ENCODE measurements at places on chromosomes 2 and 18.

- no peak for DNase-seq
Observed at GRCh38 chr2:217732992-217733391, 269.8 kb downstream of the TNS1 start.

DNA sequence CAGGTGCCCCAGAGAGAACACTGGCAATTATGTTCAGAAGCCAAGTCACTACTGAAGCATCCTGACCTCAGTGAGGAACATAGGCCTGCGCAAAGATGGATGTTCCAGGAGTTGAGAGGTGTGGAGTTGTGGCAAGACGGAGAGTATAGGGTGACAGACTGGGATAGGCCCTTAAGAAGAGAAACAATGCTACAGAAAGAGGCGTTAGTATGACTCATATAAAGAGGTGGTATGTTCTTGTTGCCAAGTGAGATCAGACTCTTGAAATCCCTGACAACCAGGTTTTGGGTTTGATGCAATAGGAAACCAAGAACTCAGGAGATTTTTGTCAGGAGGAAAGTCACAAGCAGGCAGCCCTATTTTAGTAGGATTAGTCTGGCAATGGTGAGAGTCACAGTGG is 185.6 kb downstream of the RIT2 start:
- no peak for DNase-seq

DNA sequence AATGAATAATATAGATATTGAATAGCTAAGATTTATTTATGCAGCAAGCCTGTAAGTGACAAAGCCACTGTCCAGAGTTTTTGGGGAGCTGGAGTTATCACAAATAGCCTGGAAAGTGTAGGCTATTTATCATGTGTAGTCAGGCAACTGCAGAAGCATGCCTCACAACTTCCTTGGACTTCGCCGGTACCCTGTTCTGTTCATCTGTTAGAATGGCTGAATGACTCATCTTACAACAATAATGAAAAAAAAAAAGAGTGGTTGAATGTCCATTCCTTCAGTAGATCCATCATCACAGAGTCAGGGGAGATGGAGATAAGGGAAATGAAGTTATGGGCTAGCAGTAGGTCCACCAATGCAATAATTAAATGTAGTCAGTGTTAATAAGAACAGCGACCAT is 24.0 kb upstream of the ATP5MC3 start:
- no peak for DNase-seq

DNA sequence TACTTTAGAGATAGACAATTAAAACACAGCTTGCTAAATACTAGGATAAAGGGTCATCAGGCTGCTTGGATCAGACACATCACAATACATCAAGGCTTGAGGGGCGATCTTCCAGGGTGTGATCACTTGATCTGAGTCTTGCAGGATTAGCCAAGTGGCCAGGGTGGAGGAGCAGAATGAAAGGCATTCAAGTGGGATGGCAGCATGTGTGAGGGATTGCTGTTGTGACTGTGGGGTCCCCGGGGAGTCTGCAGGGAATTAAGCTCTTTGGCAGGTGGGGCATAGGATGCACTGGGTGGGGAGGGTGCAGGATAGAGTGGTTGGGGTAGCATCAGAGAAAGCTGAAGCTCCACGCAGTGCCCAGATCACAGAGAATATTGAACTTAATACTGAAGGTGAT is 58.0 kb upstream of the TMEM163 start:
- no peak for DNase-seq

- DNase-seq: no peak
Observed at GRCh38 chr2:175947073-175947472, 55.0 kb downstream of the LNPK start.

GRCh38 chr2:68775272-68775842 is 40.7 kb downstream of the ARHGAP25 start:
- peak; percentile 24 for DNase-seq

GRCh38 chr2:99648178-99648844 is 158.5 kb upstream of the REV1 start:
- DNase-seq: no peak

Measured in hematopoietic multipotent progenitor cell treated with erythropoietin and hydrocortisone succinate and interleukin-3 and kit ligand, for 4 days (in vitro differentiated cells).